ENCODE measurements at places on chromosomes 5 and 9.

- no peaks in the 10 kb centered on the region for H3K36me3 ChIP-seq
- H3K27me3 ChIP-seq: no peaks in the 10 kb centered on the region
- H3K4me1 ChIP-seq: peaks cover 3% of the 10 kb centered on the region
- no peak for DNase-seq
- H3K4me3 ChIP-seq: no peak overlapping the region
Observed at GRCh38 chr5:6682239-6682638, 31.0 kb upstream of the TENT4A start.

- H3K36me3 ChIP-seq: no peaks in the 10 kb centered on the region
- peaks cover 12% of the 10 kb centered on the region for H3K4me1 ChIP-seq
- no peak overlapping the region for H3K27ac ChIP-seq
- H3K4me3 ChIP-seq: peak overlapping the region; percentile 76
- DNase-seq: no peak
Observed at GRCh38 chr5:96432216-96433065, 607 bp downstream of the PCSK1 start.

GRCh38 chr5:140189977-140190871 lies 15.2 kb downstream of the CYSTM1 start:
- H3K36me3 ChIP-seq: peaks cover 4% of the 10 kb centered on the region
- H3K4me3 ChIP-seq: no peak overlapping the region
- peak overlapping the region; percentile 24 for H3K27ac ChIP-seq
- no peak for DNase-seq

GRCh38 chr5:79236362-79236969 lies 535 bp downstream of the JMY start:
- peak overlapping the region; percentile 81 for H3K4me3 ChIP-seq
- no peaks in the 10 kb centered on the region for H3K36me3 ChIP-seq
- peak; percentile 51 for DNase-seq
- no peaks in the 10 kb centered on the region for H3K4me1 ChIP-seq
- peaks cover 3% of the 10 kb centered on the region for H3K27me3 ChIP-seq

GRCh38 chr5:60604771-60605170 lies 95.2 kb downstream of the DEPDC1B start:
- no peaks in the 10 kb centered on the region for H3K4me1 ChIP-seq
- no peaks in the 10 kb centered on the region for H3K27me3 ChIP-seq
- H3K27ac ChIP-seq: no peak overlapping the region
- H3K4me3 ChIP-seq: no peak overlapping the region

GRCh38 chr5:80071510-80072021 lies 36.4 kb downstream of the THBS4 start:
- H3K4me3 ChIP-seq: no peak overlapping the region
- H3K4me1 ChIP-seq: peaks cover 6% of the 10 kb centered on the region
- DNase-seq: no peak
- H3K27ac ChIP-seq: no peak overlapping the region

DNA sequence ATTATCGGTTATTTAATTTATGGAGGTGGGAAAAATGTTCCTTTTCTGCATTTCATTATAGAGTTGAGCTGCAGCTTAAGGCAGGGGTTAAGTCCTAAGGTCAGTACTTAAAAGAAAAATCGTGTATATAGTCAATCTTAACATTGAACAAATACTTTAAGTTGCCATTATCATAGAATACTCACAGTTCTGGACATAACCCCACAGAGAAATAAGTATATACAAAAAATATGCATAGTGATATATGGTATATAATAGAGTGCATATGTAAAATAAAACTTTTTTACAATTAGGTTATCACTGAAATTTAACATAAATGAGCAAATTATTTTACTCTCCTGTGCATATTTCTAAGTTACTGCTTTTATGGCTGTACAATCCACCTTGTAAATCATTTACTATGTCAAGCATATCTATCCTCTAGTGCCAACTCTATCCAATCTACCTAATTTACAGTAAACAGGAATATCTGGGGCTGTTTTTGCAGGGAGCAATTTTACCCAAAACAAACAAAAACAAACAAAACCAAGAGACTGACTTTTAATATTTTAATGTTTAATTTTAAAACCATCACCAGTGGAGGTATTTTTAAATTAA lies 28.8 kb downstream of the TTC39B start:
- no peaks in the 10 kb centered on the region for H3K36me3 ChIP-seq
- no peak for DNase-seq
- no peak overlapping the region for H3K4me3 ChIP-seq
- peaks cover 3% of the 10 kb centered on the region for H3K4me1 ChIP-seq

DNA sequence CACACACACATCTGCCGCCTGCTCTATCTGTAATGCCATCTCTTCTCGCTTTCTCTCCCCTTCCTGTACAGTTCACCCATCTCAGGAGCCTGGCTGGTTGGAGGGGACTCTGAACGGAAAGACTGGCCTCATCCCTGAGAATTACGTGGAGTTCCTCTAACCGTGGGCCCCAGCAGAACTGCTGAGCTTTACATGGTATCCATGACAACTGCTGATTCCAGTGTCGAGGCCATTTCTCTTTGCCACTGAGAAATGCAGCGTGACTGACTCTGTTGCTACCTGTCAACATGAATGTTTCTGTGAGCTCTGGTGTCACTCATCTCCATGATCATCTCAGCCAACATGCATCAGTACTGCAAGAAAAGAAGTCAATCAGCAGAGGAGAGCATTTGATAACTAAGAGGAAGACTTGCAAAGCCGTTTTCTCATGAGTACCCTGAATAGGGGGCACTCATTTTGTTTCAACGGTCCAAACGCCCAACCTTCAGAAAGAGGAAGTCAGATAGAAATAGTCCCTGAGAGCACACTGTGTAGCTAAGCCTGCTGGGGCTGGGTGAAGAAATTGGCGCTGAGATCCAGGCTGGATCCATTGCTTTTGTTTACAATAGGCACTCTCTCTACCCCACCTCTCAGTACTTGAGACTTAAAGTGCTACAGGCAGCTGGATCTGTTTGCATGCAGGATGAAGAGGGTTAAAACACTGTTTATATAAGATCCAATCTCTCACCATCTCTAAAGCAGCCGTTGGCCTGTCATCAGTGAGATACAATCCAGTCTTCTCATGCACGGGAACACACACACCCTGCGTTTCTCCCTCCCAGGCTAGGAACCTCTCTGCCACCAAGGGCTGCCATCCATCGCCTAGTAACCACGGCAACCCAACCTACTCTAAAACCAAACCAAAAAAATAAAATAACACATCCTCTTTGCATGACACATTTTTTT lies 180.9 kb downstream of the NR3C1 start:
- no peaks in the 10 kb centered on the region for H3K36me3 ChIP-seq
- no peaks in the 10 kb centered on the region for H3K27me3 ChIP-seq
- peaks cover 6% of the 10 kb centered on the region for H3K4me1 ChIP-seq

GRCh38 chr9:35757226-35757891 lies 3.3 kb upstream of the MSMP start:
- no peaks in the 10 kb centered on the region for H3K27me3 ChIP-seq
- DNase-seq: no peak
- H3K4me3 ChIP-seq: peak overlapping the region; percentile 85

- H3K27ac ChIP-seq: no peak overlapping the region
- no peak for DNase-seq
- no peaks in the 10 kb centered on the region for H3K4me1 ChIP-seq
- no peaks in the 10 kb centered on the region for H3K36me3 ChIP-seq
- no peaks in the 10 kb centered on the region for H3K27me3 ChIP-seq
- H3K4me3 ChIP-seq: no peak overlapping the region
Observed at GRCh38 chr9:19533373-19533772, 124.6 kb downstream of the ACER2 start.

GRCh38 chr5:95838556-95838955 lies 16.0 kb upstream of the GLRX start:
- H3K27me3 ChIP-seq: peaks cover 6% of the 10 kb centered on the region
- no peaks in the 10 kb centered on the region for H3K4me1 ChIP-seq
- H3K27ac ChIP-seq: no peak overlapping the region
- no peak for DNase-seq
- no peak overlapping the region for H3K4me3 ChIP-seq
- no peaks in the 10 kb centered on the region for H3K36me3 ChIP-seq

DNA sequence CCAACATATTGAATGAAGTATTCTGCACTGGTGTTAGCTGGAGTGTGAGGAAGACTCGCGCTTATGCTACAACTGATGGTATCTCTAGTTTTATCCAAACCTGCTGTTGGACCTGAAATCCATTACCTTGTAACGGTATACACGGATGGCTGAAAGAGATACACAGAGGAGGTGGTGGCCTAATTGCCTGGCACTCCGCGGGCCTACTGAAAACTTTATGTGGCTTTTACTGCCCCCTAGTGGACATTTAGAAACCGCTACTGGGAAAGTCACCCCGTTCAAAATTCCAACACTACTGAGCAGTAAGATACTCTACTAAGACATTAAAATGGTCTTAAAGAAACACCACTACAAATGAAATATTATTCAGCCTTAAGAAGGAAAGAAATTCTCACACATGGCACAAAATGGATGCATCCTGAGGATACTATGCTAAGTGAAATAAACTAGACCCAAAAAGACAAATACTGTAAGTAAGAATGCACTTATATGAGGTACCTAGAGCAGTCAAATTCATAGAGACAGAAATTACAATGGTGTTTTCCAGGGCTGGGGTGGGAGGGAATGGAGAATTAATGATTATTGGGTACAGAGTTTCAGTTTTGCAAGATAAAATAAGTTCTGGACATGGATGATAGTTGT lies 100.4 kb downstream of the TTLL11 start:
- DNase-seq: peak; percentile 70
- no peaks in the 10 kb centered on the region for H3K36me3 ChIP-seq
- H3K27me3 ChIP-seq: peaks cover 2% of the 10 kb centered on the region
- no peaks in the 10 kb centered on the region for H3K4me1 ChIP-seq
- H3K27ac ChIP-seq: no peak overlapping the region

- no peak for DNase-seq
- H3K27ac ChIP-seq: no peak overlapping the region
- H3K36me3 ChIP-seq: no peaks in the 10 kb centered on the region
- no peak overlapping the region for H3K4me3 ChIP-seq
Observed at GRCh38 chr9:3906437-3907213, 380.8 kb upstream of the RFX3 start.

- H3K27ac ChIP-seq: no peak overlapping the region
- peaks cover 69% of the 10 kb centered on the region for H3K36me3 ChIP-seq
- H3K4me1 ChIP-seq: no peaks in the 10 kb centered on the region
- H3K27me3 ChIP-seq: no peaks in the 10 kb centered on the region
Observed at GRCh38 chr9:99231711-99232110, 9.6 kb downstream of the SEC61B start.

DNA sequence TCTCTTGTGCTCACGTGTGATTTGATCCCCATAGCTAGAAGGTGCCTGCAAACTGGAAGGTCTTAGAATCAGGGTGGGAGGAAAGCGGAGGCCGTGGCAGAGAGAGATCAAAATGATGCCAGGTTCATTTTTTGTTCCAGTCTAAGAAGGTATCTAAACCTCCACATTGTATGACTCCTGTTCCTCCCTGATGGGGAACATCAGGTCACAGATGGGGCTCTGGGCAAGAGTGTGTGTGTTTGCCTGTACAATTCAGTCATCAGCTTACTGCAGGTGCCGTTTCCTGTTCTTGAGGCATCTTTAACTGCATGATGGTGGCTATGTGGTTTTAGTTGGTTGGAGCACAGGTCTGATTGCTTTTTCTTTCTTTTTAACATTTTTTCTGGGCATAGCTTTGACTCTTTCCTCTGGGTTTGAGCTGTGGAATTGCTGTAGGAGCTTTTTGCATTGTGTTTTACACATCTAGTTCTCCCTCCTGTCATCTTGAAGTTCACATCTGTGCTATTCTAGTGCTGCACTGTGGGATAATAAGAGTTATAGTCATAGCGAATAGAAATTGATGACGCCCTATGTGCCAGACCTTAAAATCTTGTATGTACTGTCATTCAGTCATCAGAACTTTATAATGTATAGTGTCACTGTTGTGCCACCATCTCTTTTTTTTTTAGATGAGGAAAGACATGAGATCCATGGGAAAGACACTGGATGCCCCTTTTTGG lies 30.8 kb downstream of the ARHGAP26 start:
- H3K27ac ChIP-seq: no peak overlapping the region
- H3K27me3 ChIP-seq: no peaks in the 10 kb centered on the region
- H3K4me1 ChIP-seq: peaks cover 3% of the 10 kb centered on the region
- H3K36me3 ChIP-seq: no peaks in the 10 kb centered on the region

DNA sequence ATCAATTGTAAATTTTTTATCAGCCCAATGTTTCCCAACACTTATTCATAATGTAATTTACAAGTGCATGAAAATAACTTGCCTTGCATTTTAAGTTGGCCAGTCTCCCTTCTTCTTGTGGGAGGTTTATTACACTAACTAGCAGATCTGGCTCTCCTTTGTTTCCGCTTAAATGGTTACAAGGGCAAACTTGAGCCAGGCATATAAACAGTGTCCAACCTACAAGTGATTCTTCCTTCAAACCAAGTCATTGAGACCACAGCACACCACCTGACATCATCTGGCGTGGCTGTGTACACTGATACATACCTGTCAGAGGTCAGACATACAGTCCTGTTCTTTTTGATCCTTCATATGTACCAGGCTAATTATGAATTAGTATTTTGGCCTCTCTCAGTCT lies 80.1 kb downstream of the ALDH1A1 start:
- H3K27ac ChIP-seq: no peak overlapping the region
- no peaks in the 10 kb centered on the region for H3K27me3 ChIP-seq
- no peak overlapping the region for H3K4me3 ChIP-seq
- H3K4me1 ChIP-seq: no peaks in the 10 kb centered on the region
- DNase-seq: no peak

DNA sequence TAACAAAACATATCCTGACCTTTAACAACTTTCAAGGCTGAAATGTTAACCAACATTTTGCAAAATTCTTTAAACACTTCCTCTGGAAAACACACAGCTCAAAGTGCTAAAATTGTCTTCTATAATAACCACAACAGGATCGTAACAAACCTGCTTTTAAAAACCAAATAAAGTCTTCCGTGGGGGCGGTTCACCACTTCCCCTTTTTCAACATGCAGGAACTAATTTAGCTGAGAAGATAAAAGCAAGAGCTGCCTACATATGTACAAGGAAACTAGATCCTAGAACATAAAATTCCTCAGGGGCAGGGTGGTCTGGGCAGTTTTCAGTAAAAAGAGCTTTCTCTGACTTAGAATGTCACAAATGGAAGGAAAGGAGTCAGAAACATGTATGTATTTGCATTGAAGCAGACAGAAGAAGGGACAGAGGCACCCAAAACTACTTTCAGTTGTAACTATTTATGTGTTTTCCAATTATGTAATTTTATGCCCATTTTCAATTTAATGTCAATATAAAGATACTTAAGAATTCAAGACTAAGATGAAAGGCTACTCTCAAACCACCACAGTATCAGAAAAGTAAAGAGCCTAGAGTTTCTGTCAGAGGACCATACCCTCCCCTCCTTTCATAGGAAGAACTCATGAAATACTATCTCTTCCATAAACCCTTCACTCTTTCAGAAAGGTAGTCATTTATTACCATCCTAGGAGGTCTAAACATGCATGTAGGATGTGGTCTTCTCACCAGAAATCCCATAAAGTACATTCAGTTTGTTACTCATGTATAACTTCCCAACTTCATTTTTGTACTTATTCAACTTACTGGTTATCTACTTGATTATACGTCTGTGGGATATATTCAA lies 185.9 kb upstream of the RASA1 start:
- no peak for DNase-seq
- no peaks in the 10 kb centered on the region for H3K36me3 ChIP-seq
- H3K27me3 ChIP-seq: no peaks in the 10 kb centered on the region

All from neuronal stem cell (in vitro differentiated cells).